ENCODE measurements at places on chromosomes 5 and 9.

DNA sequence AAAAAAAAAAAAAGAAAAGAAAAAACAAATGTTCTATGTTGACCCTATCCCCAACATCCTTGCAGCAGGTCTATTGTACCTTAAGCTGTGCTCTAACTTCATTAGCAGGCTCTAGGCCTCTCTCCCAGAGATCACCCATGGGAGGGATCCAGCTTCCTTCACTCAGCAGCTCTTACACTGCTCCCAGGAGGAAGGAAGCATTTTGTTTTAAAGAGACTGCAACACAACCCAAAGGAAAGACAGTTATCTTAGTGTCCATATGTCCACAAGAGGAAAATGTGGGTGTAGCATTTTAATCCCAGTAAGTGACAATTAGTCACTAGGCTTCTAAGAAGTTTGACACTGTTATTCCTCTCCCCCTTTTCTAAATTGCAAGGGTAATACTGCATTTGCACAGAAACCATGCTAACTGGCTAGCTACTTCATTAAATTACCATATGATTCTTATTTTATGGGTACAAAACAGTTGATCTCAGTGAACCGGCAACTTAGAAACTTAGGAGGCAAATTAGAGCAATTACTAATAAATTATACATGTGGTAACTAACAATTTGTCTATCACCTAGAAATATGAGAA lies 58.8 kb downstream of the MARCHF3 start:
- DNase-seq, result no peak

DNA sequence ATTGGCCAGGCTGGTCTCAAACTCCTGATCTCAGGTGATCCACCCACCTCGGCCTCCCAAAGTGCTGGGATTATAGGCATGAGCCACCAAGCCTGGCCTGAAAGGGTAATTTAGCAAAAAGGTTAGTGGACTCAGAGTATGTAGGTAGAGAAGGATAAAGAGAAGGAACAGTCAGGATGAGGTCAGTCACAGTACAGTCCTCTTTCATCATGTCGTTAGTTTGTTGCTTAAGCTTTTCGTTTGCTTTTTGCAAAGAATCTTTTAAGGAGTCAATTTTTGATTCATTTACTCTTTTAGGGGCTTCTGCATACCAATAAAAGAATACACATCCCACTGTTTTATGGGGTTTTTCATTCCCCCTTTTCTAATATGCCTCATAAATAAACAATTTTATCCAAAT lies 17.8 kb upstream of the GBGT1 start:
- no peak for DNase-seq

- DNase-seq, result peak; percentile 52
Observed at GRCh38 chr5:60945813-60946187, 795 bp downstream of the NDUFAF2 start.

GRCh38 chr9:125743682-125744428 lies 3.3 kb upstream of the PBX3 start:
- no peak for DNase-seq

GRCh38 chr9:110592044-110592830 lies 12.7 kb upstream of the SVEP1 start:
- DNase-seq, result no peak

DNA sequence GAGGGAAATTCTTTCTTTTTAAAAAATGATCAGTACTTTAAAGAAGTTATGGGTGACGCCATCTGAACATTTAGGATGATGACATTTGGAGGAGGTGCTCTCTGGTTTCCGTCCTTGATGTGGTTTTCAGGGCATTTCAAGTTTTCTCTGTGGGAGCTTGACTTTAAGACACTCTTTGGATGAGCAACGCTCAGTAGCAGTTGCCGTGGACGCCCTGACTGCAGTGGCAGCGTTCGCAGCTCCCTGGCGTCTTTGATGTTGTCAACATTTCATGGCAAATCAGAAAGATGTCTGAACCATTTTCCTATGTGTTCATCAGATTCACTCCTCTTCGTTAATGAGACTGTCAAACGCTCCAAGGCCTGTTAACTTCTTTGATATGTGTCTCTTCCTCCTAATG lies 86.1 kb downstream of the ZNF354C start:
- DNase-seq, result no peak

DNA sequence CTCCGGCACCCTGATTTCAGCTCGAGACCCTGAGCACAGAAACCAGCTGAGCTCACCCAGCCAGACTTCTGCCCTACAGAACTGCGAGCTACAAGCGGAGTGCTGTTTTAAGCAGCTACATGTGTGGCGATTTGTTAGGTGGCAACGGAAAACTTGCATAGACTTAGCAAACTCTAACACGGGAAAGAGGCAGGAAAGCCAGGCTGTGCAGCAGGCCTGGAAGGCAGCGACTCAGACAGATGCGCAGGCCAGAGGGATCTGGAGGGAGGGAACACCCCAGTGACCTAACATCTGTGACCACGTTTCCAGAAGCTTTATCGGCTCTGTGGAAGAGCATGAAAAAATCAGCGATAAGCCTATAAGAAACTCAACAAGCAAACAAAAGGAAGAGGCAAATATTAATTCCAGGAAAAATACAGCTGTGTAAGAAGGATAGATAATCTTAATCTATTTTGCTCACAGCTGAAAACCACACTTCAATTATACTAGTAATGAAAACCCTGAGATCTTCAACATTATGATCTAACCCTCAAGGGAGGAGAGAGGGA lies 11.0 kb downstream of the UBAC1 start:
- DNase-seq, result no peak

DNA sequence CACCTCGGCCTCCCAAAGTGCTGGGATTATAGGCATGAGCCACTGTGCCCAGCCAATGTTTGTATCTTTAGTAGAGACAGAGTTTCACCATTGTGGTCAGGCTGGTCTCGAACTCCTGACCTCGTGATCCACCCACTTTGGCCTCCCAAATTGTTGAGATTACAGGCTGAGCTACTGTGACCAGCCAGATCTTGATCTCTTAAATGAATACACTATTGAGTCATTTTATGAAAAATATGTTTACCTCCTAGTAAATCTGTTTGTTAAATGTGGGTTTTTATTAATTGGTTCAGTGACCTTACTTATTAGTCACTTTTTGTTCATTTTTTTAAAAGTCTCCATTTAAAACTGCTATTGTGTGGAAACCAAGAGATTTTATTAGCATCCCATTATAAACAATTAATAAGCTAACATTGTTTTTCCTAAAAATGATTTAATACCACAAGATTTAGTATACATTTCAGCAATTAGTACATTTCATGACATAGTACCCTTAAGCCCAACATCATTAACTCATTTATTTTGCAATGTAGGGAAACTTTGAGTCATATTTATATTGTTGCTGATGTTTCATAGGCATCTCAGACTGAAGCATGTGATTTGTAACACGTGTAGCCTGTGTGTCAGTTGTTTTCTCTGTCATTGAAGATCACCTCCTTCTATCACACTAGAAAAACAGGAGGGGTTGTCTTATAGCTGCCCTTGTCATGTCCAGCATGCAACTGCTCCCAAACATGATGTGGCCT lies 261.2 kb downstream of the TAF11L14 start:
- DNase-seq, result no peak

GRCh38 chr9:91502475-91502874 lies 78.8 kb upstream of the NFIL3 start:
- no peak for DNase-seq

GRCh38 chr5:133297293-133297692 lies 245.5 kb downstream of the HSPA4 start:
- no peak for DNase-seq

DNA sequence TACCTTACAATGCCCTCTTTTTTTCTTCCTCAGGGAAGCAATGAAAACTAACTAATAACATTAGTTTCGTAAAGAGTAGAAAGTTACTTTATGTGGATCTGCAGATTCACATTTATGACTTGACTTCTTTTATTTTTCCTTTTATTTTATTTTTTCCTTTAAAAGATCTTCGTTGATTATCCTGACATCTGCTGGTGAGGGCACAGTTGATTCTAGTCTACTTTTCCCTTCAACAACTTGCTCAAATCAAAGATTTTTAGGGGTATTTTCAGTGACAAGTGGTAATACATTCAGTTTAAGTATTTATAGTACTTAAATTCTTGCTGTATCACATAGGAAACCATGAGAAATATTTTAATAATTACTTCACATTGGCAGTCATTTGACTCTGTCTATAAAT lies 4.9 kb downstream of the EDIL3 start:
- no peak for DNase-seq

DNA sequence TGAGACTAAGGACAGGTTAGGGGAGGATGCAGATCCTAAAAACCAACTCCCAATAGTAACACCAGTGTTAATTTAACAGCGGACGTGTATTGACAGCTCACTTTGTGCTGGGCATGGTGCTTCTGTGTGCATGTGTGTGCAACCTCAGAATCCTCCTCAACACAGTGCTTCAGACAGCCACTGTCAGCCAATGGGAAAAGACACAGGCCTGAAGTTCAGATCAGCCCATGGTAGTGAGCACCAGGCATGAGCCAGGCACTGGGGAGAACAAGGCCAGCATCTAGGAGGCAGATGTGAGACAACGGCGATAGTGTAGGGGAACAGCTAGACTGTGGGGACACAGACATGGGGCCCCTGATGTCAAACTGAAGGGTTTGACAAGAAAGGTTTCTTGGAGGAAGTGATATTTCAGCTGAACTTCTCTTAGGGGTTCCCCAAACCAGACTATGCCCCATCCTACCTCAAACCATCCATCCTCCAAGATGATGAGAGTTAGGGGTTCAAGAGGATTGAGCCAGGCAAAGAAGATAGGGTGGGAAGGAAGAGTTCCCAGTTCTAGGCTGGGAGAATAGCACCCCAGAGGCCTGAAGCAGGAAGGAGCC lies 71.5 kb upstream of the PSD2 start:
- no peak for DNase-seq

DNA sequence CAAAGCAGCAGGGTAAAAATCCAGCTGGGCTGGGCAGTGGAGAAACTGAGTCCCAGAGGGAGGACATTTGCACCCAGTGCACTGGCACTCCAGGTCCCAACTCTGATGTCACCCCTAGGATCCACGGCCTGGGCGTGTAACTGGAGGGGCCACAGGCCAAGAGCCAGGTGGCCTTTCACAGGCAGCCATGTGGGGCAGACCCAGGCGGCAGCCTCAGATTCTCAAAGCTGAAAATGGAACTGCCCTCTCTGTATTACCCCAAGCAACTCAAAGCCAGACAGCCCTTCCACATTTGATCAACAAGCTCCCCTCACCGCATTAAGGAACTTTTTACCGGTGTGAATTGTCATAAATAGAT lies 46.7 kb downstream of the RASGEF1C start:
- DNase-seq, result no peak

- DNase-seq, result peak; percentile 32
Observed at GRCh38 chr5:154179846-154180710, 10.5 kb upstream of the GALNT10 start.

DNA sequence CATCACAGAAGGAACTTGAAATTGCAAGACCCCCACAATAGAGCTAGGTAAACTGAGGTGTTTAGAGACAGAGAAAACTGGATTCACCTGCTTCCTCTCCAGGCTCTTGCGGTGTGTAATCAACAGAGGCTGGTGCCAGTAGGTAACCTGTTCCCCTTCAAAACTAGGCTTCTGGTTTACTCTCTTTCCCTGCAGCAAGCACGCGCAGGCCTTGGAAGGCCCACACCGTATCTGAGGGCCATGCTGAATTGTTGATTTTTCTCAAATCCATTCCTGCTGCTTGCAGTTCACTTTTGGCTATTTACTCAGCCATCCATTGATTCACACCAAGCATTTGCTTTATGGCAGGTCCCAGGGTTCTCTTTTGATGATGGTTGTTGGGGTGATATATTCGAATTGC lies 667 bp upstream of the FRRS1L start:
- DNase-seq, result no peak

GRCh38 chr5:134409321-134409720 lies 2.4 kb downstream of the CDKN2AIPNL start:
- no peak for DNase-seq

- DNase-seq, result no peak
Observed at GRCh38 chr9:38048316-38048969, 20.6 kb downstream of the SHB start.

GRCh38 chr5:176810687-176811501 lies 535 bp downstream of the UNC5A start:
- no peak for DNase-seq

DNA sequence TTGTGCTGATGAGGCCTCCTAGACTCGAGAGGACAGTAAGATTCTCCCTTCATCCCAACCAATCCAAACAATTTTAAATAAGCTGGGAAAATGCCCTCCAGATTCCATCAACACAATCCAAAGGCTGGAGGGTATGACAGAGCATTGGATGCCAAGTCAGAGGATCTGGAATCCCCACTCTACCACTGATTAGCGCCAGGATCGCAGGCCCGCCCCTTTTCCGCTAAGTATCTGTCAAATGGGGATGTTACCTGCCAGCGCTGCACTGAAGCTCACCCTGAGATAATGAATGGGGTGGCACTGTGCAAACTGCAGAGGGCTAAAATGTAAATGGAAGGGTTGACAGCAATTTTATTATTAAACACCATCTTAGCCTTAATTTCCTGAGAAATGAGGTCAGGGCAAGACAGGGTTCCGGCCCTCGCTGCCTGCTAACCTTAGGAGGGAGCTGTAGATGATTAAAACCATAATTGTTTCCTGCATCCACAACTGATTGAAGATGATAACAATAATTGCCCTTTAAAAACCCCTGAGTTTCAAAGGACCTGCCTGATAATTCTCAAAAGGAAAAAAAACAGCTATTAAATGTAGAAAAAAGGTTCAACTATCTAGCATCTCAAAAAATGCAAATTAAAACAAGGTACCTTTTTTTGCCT lies 31.6 kb upstream of the GABBR2 start:
- no peak for DNase-seq

DNA sequence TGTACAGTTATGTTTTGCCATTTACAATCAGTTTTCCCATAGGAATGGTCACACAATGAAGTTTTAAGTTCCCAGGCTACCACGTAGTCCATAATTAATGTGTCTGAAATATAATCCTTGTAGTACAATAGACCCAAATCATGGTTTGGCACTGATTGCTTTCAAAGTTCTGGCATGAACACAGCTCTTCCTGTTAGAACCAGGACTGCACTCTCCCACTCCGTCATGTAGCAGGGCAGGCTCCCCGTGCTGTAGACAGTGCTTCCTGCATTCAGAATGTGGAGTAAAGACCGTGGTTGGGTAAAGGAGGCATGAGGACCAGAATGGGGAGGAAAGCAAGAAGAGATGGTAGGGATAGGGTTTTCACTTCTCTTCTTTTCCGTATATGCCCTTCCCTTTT lies 4.0 kb downstream of the SEC61B start:
- no peak for DNase-seq

GRCh38 chr9:114371973-114372917 lies 15.5 kb downstream of the AKNA start:
- DNase-seq, result no peak

GRCh38 chr9:114086009-114086408 lies 7.9 kb upstream of the AMBP start:
- no peak for DNase-seq

- DNase-seq, result peak; percentile 26
Observed at GRCh38 chr5:150295172-150295634, 5.6 kb upstream of the CAMK2A start.

GRCh38 chr5:174176511-174176910 lies 131.0 kb downstream of the NSG2 start:
- no peak for DNase-seq

- no peak for DNase-seq
Observed at GRCh38 chr9:101409079-101409477, 10.4 kb downstream of the ZNF189 start.

GRCh38 chr5:18720002-18720401 lies 1085.7 kb downstream of the TAF11L14 start:
- DNase-seq, result no peak

GRCh38 chr5:14528115-14528514 lies 53.5 kb upstream of the OTULINL start:
- no peak for DNase-seq

GRCh38 chr5:74082512-74083055 lies 456.6 kb downstream of the ARHGEF28 start:
- no peak for DNase-seq

GRCh38 chr9:112495614-112496013 lies 9.0 kb downstream of the KIAA1958 start:
- no peak for DNase-seq
